PC-3 (cell line): ENCODE measurements at places on chromosomes 3 and 15. TPM values are rescaled to one million over a fixed set of nuclear protein-coding genes. Genes with fewer than 3 reads are reported as not detected.
A peak's percentile ranks its signal among the peaks of the same experiment; 100 is the strongest.

GPR27 gene
- 0.07 and 0.58 TPM in 2 replicates for total RNA-seq

LDHAL6B gene
- not detected in 2 replicates for total RNA-seq

SYNPR gene
- not detected in 2 replicates for total RNA-seq

WWTR1 gene
- total RNA-seq: 74.4 and 79.7 TPM in 2 replicates

MESP1 gene
- total RNA-seq: 32.9 and 49.4 TPM in 2 replicates

ITIH3 gene
- total RNA-seq: not detected in 2 replicates

PLCB2 gene
- 1.3 and 3.2 TPM in 2 replicates for total RNA-seq

HTR3E gene
- not detected in 2 replicates for total RNA-seq

DNA sequence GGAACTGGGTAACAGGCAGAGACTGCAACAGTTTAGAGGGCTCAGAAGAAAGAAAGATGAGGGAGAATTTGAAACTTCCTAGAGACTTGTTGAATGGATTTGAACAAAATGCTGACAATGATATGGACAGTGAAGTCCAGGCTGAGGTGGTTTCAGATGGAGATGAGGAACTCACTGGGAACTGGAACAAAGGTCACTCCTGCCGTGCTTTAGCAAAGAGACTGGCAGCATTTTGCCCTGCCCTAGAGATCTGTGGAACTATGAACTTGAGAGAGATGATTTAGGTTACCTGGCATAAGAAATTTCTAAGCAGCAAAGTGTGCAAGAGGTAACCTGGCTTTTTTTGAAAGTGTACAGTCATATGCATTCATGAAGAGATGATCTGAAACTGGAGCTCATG lies 11.7 kb downstream of the EIF5A2 start:
- DNase-seq: no peak

DNA sequence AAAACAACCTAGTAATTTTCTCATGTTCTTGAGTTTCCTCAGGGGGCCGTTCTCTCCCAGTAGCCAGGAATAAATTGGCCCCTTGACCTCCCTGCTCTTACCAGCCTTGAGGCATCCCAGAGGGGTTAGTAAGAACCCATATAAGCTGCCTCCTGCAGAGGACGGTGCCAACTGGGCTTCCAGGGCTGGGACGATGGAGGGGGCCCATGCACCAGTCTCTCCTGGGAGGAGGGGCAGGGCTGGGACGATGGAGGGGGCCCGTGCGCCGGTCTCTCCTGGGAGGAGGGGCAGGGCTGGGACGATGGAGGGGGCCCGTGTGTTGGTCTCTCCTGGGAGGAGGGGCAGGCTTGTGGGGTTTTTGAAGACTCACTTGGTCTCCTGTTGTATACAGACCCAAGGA lies 22.0 kb downstream of the LINGO1 start:
- DNase-seq: no peak

DNA sequence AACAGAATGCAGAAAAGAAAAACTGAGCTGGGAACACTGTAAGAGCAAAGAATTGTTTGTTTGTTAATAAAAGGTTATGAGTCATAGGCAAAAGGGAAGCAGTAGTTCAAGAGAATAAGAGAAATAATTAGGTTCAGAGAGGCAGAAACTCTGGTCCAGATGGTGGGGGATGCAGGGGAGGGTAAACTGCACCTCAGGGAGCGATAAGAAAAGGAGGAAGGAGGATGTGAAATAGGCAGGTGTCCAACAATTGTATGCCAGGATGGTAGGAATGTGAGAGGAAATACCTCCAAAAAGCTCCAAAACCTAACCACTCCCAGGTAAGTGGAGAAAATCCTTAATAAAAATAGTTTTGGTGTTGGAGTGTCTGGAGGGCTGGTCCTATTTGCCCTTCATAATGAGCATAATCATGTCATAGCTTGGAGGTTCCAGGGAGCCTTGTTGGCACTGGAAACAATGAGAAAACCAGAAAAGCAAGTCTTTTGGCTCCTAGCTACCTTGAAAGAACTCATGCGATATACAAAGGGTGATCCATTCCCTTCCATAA lies 405.4 kb upstream of the TBL1XR1 start:
- DNase-seq: peak; percentile 85

GRCh38 chr15:38992506-38992905 lies 427.9 kb upstream of the RASGRP1 start:
- no peak for DNase-seq

GRCh38 chr3:141454906-141455602 lies 31.8 kb upstream of the RASA2 start:
- peak; percentile 87 for DNase-seq

- no peak for DNase-seq
These were observed 56.2 kb upstream of the TOPAZ1 start for GRCh38 chr3:44185396-44185915.

DNA sequence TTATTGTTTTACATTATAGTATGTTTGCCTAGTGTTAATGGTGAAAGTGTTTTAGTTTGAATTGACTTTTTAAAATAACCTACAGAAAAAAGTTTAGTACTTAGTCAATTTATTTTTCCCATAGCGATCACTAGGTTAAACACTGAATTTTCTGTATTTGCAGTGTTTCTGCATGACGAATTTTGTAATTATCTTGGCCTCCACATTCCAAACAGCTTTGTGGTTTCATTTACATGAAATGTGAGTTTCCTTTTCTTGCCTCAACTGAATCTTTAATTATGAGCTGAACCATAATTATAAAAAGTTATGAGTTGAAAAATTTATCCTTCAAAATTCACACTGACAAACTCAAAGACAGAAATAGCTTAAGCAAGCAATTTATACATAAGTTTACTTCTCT lies 235.5 kb downstream of the CTNNB1 start:
- no peak for DNase-seq

DNA sequence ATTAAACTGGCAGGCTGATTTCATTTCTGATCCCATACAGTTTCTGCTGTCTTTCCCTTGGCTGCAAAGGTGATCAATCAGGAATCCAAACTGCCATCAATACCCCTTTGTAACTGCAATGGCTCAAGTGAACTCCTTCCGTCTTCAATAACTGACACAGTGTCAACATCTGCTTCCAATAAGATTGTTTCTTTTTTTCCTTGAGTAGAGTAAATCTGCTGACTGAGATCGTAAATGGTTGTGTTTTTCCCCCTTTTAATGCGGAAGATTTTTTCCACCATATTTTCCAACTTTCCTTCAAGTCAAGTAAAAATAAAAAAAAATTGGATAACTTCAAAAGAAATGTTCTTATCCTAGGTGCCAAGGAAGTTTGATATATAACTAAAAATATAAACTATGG lies 48.7 kb downstream of the VGLL3 start:
- DNase-seq: no peak

GRCh38 chr3:121592856-121593702 lies at the start of gene FBXO40:
Gene FBXO40, plus strand, starts transcription at chr3:121593379. Its CDS starts 27,197 bp downstream, at chr3:121620576.
- DNase-seq: no peak

- DNase-seq: peak; percentile 41
These were observed 10.6 kb upstream of the KIF23 start for GRCh38 chr15:69403594-69403993.
